ENCODE measurements at places on chromosomes 3 and 15. TPM values are rescaled to one million over a fixed set of nuclear protein-coding genes. Genes with fewer than 3 reads are reported as not detected.

GRCh38 chr3:31804251-31805051, 176.6 kb downstream of the OSBPL10 start:
- DNase-seq, result no peak

DNA sequence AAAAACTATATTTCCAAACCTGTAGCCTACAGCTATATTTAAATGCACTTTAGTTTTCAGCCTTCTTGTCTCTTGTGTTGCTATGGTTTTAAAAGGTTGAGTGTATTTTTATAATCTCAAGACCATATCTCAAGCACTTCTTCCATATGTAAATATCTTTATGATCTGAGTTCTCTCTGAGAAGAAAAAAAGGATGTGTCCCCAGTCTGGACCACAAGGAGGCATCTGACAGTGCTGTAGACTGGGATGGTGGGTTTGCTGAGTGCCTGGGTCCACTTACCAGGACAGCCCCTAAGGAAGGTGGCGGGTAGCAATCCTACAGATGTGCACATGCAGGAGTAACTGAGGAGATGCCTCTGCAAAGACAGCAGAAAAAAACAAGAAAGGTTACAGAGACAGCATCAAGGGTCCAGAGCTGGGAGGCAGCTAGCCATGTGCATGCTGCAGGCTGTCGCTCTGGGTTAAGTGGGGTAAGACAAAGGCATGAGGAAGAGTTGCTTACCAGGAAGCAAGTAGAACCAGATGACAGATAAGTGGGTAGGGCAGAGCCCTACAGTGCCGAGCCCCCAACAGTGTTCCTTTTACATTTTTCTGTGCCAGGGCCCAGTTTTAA, 70.6 kb upstream of the SNRK start:
- no peak for DNase-seq

The CCDC54 gene
- total RNA-seq, result not detected

The B3GALNT1 gene
- total RNA-seq, result 3.4 TPM

The DAZL gene
- not detected for total RNA-seq
